Right kidney (tissue), 9 donors: ENCODE measurements at places on chromosomes 4 and X.

DNA sequence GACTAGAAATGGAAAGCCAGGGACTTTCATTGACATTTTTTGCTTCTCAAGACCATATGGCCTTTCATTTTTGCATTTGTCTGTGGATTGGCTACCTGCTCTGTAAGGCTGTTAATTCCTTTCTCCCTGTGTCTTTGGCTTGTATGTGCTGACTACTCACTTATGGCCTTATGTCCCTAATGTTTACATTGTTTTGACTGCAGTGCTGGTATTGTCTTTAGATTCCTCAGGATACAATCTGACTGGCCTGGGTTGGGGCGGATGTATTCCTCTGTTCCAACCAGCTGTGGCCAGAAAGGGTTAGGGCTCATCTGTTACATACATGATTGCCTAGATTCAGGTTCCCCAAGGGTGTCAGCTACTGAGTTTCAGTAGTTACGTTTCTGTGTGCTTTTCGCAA, 108.1 kb downstream of the RAPGEF2 start:
- DNase-seq, result no peak

GRCh38 chr4:8199594-8200301, 658 bp downstream of the SH3TC1 start:
- DNase-seq, result no peak

DNA sequence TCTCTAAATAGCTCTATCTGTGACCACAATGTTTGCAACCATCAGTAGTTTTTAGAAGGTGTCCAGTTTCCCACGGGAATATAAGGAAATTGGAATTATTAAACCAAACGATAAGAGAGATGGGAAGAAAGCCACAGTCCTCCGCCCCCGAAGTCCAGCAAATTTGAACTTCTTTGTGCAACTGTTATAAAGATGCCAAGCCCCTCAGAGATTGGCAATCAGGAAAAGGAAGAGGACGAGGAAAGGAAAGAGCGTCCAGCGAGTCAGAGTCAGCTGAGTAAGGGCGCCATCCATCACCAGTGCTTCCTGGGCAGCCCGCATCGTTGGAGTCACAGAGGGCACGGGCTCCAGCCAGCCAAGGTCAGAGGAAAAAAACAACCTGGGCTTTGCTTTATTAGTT, 35.7 kb downstream of the LDB2 start:
- no peak for DNase-seq

- no peak for DNase-seq
Observed at GRCh38 chrX:11412715-11413623, 119.8 kb downstream of the AMELX start.

DNA sequence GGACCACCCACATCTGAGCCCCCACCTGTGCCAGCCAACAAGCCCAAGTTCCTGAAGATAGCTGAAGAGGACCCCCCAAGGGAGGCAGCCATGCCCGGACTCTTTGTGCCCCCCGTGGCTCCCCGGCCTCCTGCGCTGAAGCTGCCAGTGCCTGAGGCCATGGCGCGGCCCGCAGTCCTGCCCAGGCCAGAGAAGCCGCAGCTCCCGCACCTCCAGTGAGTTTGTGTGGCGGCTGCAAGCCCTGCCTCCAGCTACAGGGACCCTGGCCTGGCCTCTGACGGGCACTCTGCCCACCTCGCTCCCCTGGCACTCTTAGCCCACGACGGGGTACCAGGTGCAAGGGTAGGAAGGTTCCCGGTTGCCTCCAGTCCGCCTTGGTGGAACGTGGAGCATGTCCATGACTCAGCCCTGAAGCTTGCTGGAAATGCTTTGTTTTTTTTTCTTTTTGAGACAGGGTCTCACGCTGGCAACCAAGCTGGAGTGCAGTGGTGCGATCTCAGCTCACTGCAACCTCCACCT, 13.7 kb upstream of the ADD1 start:
- DNase-seq, result no peak

DNA sequence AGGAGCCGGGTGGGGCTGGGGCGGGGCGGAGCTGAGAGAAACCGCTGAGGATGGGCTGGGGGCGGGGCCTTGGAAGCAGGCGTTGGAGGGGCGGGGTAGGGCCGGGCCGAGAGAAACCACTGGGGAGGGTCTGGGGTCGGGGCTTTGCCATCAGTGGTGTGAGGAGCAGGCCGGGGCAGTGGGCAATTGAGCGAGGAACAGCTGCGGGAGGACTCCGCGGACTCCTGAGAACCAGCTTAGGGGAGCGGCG, 1.3 kb upstream of the EOLA2 start:
- DNase-seq, result peak; percentile 77

- DNase-seq, result no peak
Observed at GRCh38 chrX:121641560-121641959, 594.1 kb downstream of the GLUD2 start.

DNA sequence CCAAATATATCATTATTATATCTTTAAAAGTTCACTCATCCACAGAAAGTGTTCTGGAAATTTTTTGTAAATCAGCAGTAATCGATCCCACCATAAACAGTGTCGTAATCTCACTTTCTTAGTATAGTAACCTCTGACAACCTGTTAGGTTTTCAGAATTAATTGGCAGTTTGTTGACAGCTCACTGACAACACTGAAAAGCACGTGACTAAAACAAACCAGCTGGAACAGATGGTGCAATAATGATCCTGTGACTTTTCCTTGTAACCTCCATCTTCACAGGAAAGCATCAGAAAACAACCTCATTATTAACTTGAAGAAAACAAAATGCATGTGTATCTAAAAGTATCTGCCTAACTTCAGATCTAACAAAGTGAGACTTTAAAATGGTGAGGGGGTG, 48.5 kb downstream of the FSTL5 start:
- no peak for DNase-seq

DNA sequence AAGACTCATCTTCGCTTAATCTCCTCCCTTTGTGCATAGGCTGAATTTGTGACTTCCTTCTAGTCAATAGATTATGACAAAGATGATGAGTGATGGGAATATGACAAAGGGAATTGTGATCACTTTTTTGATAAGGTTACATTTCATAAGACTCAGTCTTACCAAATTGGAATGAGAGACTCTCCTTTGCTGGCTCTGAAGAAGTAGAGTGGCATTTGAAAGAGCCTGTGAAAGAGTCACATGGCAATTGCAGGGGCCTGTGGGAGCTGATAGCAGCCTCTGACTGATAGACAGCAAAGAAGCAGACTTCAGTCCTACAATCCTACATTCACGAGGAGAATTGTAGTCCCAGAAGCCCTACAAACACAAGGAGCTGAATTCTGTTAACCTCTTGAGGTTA, 44.9 kb upstream of the ADAMTS3 start:
- DNase-seq, result no peak

GRCh38 chr4:89301003-89301402, 6.6 kb downstream of the GPRIN3 start:
- DNase-seq, result no peak

DNA sequence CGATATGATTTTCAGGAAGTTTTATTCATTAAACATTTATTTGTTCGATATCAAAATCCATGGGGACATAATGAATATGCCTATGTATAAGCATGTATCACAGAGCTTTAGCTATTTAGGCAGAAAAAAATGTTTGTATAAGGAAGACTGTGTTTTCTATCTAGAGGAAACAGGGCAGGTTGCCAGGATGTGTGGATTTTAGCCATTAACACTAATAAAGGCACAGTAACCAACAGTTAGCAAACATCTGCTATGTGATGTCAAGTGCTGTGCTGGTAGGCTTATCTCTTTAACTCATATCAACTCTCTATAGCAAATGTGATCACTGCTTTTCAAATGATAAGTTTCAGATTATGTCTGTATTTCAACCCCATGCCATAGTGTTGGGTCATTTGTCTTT, 708.9 kb upstream of the HS3ST1 start:
- no peak for DNase-seq

DNA sequence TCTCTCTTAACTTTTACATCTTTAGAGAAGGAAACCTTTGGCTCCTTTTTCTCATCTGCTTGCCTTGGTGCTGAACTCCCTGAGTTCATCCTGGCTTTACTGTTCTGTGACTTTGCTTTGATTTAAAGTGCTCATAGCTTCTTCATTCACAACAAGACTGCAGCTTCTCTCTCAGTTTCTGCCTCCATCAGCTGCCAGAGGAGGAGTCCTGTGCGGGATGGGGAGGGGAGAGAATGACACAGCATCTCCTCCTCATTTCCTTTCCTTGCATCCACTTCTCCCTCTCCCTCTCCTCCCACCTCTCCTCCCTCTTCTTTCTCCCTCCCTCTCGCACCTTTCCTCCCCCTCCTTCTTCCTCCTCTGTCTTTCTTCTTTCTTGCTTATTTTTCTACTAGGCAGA, 42.0 kb downstream of the CBLL2 start:
- no peak for DNase-seq

DNA sequence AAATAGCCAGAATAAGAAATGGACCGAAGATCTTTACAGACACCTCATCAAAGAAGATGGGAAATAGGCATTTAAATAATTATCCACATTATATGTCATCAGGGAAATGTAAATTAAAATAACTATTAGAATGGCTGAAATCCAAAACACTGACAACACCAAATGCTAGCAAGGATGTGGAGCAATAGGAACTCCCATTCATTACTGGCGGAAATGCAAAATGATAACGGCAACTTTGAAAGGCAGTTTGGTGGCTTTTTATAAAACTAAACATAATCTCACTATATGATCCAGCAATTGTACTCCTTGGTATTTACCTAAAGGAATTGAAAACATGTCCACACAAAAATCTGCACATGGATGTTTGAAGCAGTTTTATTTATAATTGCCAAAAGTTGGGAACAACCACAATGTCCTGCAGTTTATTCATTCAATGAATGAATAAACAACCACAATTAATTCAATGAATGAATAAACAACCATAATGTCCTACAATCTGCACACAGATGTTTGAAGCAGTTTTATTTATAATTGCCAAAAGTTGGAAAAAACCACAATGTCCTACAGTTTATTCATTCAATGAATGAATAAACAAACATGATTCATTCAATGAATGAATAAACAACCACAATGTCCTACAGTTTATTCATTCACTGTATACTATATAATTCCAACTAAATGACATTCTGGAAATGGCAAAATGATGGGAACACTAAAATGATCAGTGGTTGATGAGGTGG, 117.6 kb upstream of the PCDH18 start:
- no peak for DNase-seq

GRCh38 chr4:183831683-183832082, 73.4 kb upstream of the STOX2 start:
- no peak for DNase-seq

GRCh38 chrX:111244235-111244750, 26.0 kb downstream of the CAPN6 start:
- no peak for DNase-seq

- DNase-seq, result no peak
Observed at GRCh38 chr4:116217781-116218180, 867.6 kb downstream of the TRAM1L1 start.

DNA sequence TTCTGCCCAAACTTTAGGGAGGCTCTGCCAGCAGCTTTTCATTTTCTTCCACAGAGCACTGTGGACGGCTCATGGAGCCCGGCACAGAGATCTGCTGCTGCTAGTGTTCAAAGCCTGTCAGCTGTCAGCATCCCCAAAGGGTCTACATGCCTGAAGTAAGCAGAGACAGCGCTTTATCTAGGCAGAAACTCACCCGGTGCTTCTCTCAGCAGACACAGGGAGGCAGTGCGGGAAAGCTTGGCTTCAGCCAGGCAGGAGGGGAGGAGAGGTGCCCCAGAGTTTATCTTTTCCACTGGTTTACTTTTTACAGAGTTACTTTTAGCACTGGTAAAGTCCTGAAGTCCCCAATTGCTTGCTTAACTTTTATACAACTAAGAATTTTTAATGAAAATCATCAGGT, 339.3 kb downstream of the NKX6-1 start:
- DNase-seq, result no peak

DNA sequence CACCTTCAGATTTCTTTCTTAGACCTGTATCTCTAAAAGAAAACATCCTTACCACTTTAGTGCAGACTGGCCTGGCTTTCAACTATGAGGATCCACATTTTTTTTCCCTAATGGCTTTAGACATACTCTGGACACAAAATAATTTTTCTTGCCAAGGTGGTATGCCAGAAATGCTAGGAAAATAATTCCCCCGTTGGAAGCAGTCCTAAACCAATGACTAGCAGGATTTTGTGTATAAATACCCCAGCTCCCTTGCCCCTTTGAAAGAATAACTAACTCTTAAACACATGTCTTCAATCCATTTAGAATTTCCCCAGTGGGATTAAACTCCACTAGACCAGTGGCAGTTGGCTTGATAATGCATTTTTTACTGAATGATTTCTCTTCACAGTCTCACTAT, 500.5 kb upstream of the FTHL17 start:
- DNase-seq, result no peak

DNA sequence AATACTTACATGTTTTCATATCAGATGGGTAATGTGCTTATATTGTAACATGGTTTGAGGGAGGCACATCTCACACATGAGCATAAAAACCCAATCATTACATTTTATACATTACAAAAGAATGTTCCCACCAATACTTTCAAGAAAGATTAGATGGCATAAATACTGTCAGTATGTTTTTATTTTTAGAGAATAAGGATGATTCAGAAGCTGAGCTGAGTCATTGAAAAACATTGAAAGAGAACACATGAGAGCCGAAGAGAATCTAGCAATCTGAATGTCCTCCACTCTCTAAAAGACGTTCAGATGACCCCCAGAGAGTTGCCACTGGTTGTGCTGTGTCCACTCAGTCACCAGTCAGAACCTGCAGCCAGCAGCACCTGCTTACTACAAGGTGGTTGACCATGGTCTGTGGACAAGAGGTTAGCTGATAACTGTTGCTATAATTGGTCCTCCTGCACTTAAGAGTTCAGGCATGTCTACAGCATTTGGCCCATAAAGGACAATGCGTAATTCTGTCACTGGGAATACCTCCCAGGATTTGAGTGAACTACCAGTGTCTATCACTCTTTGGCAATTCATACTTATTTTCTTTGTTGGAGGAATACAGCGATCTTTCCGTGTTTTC, 382.2 kb upstream of the IGFBP7 start:
- no peak for DNase-seq

DNA sequence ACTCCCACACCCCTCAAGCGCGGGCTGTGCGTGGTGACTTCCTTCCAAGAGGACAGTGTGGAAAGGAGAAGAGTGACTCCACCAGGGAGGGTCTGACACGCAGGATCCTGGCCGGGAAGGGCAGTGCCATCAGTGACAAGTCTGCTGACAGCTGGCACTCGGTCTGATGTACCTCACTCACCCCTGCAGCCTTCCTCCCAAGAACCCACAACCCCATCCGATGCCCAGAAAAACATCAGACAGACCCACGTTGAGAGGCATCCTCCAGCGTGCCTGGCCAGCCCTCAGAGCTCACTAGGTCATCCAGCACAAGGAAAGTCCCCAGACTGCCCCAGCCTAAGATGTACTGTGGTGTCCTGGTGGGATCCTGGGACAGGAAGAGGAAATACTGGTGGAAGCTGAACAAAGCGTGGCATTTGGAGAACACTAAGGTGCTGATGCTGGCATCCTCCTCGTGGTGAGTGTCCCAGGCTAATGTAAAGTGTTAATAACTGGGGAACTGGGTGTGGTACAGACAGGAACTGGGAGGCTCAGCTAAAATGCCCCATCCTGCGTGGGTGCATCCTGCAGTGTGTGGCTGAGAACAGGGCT, 200.0 kb upstream of the PSAPL1 start:
- DNase-seq, result no peak

DNA sequence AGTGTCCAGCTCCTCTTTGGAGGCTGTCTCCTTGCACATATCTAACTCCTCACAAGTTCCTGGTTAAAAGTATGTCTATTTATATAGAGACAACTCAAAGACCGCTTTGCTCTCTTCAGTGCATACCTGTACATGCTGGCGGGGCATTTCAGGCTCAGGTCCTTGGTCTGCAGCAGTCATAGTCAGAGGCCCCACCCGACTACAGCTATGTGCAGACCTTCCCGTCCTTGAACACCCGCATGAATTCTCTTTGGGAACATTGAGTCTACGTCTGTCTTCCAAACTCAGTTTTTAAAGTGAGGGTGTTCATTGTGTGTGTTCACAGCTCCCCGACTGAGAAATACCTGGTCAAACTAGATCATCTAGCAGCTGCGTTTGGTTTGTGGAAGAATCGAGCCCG, 4.2 kb downstream of the BCOR start:
- DNase-seq, result no peak
